Activated CD4-positive, CD25-positive, alpha-beta regulatory T cell (primary cell): ENCODE measurements at places on chromosomes 16 and 17.

GRCh38 chr17:2414446-2415064 is 13.7 kb upstream of the MNT start:
- no peak for DNase-seq

- DNase-seq = no peak
Observed at GRCh38 chr16:10895053-10895946, 18.3 kb downstream of the CIITA start.

GRCh38 chr16:88931936-88932335 is 45.1 kb downstream of the CBFA2T3 start:
- no peak for DNase-seq

DNA sequence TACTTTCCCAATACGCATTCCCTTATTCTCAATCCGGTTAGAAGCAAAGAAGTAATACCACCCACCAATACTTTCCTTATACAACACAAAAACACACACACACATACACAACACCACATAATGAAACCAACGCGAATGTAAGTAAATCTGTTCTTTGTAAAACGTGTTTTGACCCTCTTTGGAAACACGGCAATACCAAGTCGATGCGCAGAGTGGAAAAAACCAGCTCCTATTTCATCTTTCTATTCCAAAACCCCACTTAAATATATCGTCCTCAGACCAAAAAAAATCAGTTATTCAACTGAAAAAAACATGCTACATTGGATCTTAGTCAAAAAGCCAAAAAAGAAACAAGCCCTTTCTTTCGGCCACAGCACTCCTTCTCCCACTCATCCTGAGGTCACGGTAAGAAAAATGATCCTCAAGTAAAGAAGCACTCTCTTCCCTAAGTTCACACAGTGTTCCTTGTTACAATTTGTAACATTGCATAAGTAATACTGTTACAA is 31.0 kb upstream of the ARL4D start:
- DNase-seq = no peak

DNA sequence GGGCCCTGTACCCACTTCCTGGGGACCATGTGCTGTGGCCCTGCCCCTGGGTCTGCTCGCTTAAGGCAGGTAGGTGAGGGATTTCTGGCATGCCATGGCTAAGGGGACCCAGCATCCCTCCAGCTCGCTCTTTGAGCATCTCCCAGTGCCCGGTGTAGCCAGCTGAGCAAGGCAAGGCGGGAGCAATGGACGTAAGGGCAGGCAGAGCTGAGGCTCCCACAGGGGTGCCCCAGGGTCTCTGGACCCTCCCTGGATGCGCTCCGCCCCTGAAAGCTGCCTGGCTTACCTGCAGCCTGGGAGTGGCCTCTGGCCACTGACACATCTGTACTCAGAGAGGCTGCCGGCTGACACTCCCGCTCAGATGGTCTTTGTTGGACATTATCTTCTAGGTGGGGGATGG is 189.9 kb downstream of the IRF8 start:
- no peak for DNase-seq

DNA sequence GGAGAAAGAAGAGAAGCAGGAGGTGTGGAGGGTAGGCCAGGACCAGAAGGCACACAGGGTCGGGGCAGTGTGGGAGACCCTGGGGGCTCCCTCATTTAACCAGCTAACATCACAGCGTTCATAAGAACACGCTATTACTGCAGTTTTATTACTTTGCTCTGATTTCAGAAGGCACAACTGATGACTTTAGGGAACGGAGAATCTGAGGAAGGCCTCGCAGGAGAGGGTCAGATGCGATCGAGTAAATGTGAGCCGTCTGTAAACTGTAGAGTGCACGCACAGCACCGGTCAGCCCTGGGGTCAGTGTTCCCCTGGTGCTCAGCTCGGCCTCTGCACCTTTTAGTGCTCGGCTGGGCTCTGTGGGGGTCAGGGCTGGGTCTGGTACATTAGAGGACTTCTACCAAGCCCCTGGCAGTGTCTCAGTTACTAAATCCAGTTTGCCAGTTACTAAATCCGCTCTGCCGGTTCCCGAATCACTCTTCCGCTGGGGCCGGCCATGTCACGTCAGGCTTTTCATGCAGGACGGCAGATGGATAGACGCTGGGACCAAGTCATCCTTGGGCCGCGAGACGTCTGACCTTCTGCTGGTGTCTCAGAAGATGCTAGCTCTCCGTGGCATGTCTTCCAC is 325.9 kb downstream of the SEC14L1 start:
- DNase-seq = no peak

GRCh38 chr17:78313735-78314648 is 45.9 kb downstream of the SOCS3 start:
- DNase-seq = peak; percentile 62

GRCh38 chr17:42475121-42475520 is 16.4 kb downstream of the ATP6V0A1 start:
- no peak for DNase-seq

DNA sequence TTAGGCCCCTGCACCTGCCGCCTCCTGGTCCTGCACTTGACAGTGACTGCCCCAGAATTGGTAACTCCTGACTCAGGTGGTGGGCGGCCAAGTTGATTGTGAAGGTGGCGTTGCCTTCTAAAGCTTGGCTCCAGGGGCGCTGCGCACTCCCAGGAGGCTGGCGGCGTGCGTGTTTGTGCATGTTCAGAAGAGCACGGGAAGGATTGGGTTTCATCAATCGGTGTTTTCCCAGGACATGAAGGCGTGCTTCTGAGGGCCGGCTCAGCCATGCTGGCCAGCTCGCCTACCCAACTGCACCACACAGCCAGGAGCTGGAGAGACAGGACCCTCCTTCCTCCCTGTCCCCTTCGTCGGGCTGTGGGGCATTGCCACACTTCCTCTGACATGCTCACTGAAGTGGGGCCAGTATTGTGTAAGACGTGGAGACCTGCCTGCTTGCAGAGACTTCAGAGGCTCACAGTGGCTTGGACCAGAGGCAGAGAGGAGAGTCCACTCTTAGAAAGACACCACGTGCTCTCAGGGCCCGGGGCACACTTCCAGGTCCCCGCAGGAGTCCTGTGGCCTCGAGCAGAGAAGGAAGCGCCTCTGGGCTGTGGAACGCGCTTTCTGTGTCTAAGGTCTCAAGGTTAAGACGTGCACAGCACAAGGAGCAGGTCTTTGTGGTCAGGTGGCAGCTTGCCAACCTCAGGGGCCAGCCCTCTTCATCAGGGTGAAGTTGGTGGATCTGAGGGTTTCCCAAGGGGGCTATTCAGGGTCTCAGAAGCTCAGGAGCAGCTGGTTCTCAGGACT is 2.8 kb downstream of the RAB40C start:
- no peak for DNase-seq

DNA sequence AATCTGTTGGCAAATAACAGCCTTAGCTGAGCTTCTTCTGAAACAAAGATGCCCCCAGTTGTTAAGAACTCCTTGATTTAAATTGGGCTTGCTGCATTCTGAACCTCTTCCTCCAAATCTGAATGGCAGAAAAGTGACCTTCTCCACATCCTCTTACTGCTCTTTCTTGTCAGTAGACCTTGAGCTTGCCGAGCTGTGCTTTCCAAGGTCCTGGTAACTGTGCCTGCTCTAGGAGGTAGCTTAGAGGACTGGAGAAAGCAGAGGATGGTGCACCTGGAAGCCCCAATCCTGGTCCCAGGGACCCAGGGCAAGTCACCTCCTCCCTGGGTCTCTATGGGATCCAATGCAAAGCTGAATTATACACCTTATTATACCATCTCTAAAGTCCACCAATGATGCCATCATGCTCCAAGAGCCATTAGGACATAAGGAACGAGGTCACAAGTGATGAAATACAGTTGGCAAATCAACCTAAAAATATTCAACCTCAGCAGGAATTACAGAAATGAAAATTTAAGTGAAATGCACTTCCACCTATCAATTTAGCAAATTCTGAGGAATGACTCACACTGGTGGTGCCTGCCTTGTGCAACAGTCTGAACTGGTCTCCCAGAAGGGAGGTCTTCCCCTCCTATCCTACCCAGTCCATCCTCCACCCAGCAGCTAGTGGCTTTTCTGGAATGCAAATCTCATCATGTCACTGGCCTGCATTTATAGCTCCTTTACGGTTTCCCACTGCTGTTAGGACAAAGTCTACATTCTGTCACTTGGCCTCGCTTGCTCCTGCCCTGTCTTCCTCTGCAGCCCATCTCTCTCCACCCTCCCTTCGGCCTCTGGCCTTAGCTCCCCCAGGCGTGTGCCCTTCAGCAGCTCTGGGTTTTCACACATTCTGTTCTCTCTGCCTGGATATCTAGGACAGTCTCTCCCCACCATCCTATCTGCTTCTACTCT is 36.6 kb downstream of the TOM1L2 start:
- DNase-seq = no peak

DNA sequence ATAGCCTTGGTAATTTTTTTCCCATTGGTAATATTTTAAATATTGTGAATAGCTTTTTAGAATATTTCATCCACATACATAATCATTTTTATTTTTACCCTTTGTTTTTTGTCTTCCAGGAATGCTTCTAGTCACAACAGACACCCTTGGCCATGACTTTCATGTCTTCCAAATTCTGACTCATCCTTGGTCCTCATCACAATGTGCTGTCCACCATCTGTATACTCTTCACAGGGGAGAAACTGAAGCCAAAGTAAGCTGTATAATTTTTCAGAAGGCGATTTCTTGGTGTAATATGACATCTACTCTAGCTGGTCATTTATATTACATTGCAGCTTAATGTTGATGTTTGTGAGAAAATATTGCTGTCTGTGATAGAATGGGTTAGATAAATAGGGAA is 269.4 kb downstream of the BCAS3 start:
- no peak for DNase-seq

DNA sequence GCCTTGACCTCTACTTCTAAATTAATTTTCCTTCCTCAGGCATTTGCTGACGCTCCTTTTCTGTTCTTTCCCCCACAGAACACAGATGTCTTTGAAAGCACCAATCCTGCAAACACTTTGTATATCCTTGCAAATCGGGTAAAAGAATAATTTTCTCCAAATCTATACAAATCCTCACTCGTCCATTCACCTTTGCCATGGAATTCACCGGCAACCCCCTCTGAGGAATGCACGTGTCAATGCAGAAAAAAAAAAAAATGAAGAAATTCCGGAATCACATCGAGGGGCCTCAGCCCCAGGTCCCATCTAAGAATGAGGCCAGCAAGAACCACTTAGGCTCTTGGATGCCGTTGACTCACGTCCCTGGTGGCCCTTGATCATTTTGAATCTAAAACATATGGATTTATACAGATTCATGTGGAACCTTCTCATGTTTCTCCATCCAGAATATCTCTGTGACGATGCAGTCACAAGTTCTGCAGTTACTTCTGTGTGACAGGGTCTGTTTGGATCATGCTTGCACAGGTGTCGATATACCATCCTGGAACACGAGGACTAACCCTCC is 136.9 kb downstream of the RBFOX3 start:
- no peak for DNase-seq

GRCh38 chr16:65510850-65511249 is 389.0 kb upstream of the CDH11 start:
- DNase-seq = no peak

DNA sequence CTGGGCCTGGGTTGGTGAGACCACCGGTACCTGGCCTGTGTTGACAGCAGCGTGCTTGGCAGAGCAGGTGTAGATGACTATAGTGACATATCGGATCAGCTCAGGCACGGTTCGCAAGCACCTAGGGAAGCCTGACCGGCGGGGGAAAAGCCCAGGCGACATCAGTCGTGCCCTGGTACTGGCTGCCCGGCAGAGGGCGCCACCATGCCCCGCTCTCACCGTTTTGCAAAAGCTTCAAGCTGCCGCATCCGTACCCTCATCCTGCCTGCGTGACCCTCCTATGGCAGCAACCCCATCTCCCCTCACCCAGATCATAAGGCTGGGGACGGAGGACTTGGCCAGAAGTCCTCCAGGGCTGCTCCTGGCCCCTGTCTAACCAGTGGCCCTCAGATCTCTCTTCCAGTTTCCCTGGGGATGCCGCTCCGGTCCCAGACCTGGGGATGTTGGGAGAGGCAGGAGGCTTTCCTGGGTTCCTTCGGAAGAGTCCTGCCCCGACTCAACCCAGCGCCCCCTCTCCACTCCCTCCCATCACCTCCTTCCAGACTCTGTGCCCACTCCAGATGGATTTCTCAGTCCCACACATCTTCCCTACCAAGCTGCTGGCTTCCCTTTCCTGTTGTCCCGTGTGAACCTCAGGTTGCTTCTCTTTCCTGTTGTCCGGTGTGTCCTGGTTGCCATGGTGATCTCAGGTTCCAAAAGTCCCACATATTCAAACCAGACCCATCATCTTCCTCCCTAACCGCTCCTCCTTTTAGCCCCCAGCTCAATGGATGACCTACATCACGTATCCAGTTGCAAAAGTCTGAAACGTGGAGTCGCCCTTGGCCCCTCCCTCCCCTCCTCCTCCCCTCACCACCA is 13.7 kb downstream of the ALOX12B start:
- DNase-seq = peak; percentile 75

DNA sequence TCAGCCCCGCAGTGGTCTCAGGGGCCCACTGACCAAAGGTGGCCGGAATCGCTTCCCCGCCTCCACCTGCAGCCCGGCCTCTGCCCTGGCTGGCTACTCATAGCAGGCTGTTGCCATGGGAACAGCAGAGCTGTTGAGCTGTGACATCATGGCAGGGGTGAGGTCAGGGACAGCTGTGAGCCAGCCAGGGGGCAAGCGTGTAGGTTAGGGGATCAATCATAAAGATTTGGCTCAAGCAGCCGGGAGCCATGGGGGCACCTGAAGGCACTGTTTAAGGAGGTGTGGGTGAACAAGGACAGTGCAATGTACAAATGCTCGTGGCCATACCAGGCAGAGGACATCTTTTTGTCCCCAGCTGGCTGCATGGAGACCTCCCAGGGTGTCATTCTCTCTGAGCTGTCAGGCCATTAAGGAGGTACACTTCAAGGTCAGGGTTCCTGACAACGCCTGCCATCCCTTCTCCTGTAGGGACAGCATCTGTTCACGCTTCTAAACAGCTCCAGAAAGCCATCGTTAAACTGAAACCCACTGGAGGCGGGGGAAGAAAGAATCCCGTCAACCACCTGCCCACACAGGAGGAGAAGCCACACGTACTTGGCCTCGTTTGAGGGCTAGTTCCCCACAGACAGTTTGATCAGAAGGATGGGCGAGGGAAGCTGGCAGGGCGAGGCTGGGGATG is at the start of gene CEP295NL:
CEP295NL (minus strand) TSS at position 101 of the 679 bp plus-strand sequence. CDS start 1,373 bp downstream, outside the sequence.
- no peak for DNase-seq

DNA sequence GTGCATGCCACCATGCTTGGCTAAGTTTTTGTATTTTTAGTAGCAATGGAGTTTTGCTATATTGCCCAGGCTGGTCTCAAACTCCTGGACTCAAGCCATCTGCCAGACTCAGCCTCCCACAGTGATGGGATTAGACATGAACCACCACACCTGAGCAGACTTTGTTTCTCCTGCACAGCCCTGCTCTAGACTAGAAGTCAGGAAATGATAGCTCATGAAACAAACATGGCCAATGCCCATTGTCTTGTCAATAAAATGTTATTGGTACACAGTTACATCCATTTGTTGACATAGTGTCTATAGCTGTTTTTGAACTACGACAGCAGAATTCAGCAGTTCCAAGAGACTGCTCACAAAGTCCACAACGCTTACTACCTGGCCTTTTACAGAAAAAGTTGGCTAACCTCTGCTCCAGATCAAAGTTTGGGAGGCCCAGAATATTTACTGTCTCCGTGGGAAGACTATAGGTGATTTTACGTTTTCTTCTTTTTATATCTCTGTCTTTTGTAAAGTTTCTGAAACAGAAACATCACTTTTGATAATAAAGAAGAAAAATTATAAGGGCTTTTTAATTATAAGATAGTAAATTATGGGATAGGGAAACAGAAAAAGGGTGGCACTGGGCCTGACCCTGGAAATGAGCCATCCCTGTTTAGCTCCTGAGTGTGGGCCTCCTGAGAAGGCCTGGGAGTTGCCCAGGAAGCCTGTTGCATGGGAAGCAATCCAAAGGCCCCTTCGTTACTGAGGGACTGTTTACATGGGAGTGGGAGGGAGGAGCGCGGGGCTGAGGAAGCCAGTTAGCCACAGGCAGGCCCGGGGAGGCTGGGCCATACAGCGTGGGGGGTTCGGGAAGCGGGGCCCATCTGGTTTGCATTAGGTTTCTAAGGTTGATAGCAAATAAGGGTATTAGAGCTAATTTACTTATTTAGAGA is 201.5 kb downstream of the IRF8 start:
- no peak for DNase-seq
